ENCODE measurements at places on chromosomes 16 and 17.

DNA sequence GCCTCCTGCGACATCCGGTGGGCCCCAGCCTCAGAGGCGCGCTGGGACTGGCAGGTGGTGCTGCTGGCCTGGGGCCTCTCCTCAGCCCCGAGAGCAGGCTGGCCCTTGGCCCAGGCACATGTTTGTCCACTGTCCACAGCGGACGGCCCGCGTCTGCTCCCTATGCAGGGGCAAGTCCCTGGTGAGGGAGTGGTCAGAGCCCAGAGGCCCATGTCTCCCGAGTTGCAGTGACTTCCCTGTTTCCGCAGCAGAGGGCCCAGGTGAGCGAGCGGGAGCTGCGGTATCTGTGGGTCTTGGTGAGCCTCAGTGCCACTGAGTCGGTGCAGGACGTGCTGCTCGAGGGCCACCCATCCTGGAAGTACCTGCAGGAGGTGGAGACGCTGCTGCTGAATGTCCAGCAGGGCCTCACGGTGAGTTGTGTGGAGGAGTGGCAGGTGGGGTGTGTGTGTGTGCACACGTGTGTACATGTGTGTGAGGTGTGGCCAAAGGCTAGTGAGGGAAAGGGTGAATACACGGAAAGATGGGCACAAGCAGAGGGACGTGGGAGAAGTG is 10.4 kb downstream of the IL34 start:
- no peak overlapping the region for H3K4me3 ChIP-seq
- no peak for DNase-seq
- H3K27ac ChIP-seq, result no peak overlapping the region
- no peaks in the 10 kb centered on the region for H3K36me3 ChIP-seq
- H3K4me1 ChIP-seq, result peaks cover 7% of the 10 kb centered on the region
- no peaks in the 10 kb centered on the region for H3K27me3 ChIP-seq

GRCh38 chr17:76686538-76687297 is 24.0 kb downstream of the MXRA7 start:
- peaks cover 7% of the 10 kb centered on the region for H3K36me3 ChIP-seq
- no peak for DNase-seq
- no peaks in the 10 kb centered on the region for H3K27me3 ChIP-seq

GRCh38 chr16:68617734-68618133 is 27.4 kb upstream of the CDH3 start:
- H3K27ac ChIP-seq, result no peak overlapping the region
- no peaks in the 10 kb centered on the region for H3K4me1 ChIP-seq
- H3K27me3 ChIP-seq, result no peaks in the 10 kb centered on the region
- no peak for DNase-seq
- no peak overlapping the region for H3K4me3 ChIP-seq

GRCh38 chr16:15440852-15441251 is 6.5 kb downstream of the BMERB1 start:
- no peak overlapping the region for H3K4me3 ChIP-seq
- no peak for DNase-seq
- H3K27ac ChIP-seq, result no peak overlapping the region
- peaks cover 4% of the 10 kb centered on the region for H3K27me3 ChIP-seq
- peaks cover 2% of the 10 kb centered on the region for H3K4me1 ChIP-seq

GRCh38 chr17:16283705-16284104 is 66.7 kb downstream of the PIGL start:
- H3K27me3 ChIP-seq, result no peaks in the 10 kb centered on the region
- no peak for DNase-seq
- H3K36me3 ChIP-seq, result peaks cover under 1% of the 10 kb centered on the region
- peaks cover 54% of the 10 kb centered on the region for H3K4me1 ChIP-seq
- no peak overlapping the region for H3K4me3 ChIP-seq

- H3K4me3 ChIP-seq, result no peak overlapping the region
- no peak for DNase-seq
- H3K36me3 ChIP-seq, result no peaks in the 10 kb centered on the region
- H3K27ac ChIP-seq, result no peak overlapping the region
These were observed 21.3 kb downstream of the B9D1 start for GRCh38 chr17:19341211-19341631.

DNA sequence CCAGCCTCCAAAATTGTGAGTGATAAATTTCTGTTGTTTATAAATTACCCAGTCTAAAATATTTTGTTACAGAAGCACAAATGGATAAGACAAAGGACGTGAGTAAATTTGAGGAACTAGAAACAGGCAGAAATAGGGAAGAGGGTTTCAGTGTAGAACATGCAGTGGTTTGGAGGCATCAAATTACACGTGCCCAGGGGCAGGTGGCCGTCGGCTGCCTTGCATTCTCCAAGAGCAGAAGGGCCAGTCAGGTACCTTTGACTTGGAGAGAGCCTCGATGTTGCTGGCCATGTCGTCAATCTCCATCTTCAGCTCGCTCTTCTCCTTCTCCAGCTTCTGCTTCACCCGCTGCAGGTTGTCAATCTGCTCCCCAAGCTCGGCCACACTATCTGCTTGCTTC is 54.3 kb downstream of the MYH13 start:
- no peaks in the 10 kb centered on the region for H3K36me3 ChIP-seq
- no peak overlapping the region for H3K4me3 ChIP-seq
- H3K27ac ChIP-seq, result no peak overlapping the region
- no peak for DNase-seq
- H3K4me1 ChIP-seq, result peaks cover 7% of the 10 kb centered on the region

DNA sequence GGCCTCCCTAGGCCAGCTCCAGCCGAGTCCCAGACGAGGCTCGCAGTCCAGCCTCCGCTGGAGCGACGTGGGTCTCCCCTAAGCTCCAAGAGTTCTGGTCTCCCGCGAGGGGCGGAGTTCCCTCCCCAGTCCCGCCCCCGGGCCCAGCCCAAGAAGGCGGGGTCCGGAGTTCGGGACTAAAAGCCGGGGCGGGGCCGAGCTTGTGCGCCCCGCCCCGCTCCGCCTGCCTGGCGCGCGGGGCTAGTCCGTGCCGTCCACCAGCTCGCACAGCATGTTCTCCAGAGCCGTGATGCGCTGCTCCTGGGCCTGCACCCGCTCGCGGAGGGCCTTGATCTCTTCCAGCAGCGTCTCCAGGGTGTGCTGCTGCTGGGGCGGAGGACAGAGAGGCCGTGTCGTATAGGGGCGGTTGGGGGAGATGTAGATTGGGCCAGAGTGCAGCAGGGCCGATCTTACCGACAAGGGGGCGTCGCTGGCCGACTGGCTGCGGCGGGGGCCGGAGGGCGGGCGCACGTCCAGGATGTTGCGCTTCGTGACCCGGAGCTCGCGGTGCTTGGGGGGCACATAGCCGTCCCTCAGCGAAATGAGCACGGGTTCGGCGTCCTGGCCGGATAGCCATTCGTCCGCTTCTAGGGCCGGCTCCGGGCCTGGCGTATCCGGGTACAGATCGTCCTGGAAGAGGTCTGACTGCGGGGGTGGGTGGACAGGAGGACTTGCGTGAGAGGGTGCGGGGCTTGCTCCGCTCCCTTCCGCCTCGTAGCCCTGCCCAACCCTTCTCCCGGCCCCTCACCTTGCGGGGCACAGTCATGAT is 7.0 kb downstream of the CORO6 start:
- H3K27me3 ChIP-seq, result no peaks in the 10 kb centered on the region
- peak overlapping the region; percentile 89 for H3K4me3 ChIP-seq
- peaks cover 39% of the 10 kb centered on the region for H3K4me1 ChIP-seq
- H3K36me3 ChIP-seq, result peaks cover 2% of the 10 kb centered on the region
- peak; percentile 84 for DNase-seq

DNA sequence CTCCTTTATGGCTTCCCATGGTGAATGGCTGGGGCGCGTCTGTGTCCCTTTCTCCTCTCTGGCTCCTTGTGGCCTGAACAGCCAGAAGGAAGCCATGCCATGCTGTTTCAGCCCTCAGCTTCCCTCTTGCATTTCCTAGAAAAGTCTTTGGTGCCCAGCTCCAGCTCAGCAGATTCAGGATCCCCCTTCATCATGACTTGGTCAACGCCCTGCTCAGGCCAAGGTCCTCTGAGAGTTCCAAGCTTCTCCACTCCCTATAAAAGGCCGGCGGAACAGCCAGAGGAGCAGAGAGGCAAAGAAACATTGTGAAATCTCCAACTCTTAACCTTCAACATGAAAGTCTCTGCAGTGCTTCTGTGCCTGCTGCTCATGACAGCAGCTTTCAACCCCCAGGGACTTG is at the start of gene CCL13:
CCL13 (plus strand) TSS at position 287 of the 400 bp plus-strand sequence; CDS start at position 334, 47 bp downstream.
- H3K4me3 ChIP-seq, result no peak within 1 kb of the TSS
- no peak for DNase-seq
- no peaks in the 10 kb centered on the region for H3K4me1 ChIP-seq

- no peaks in the 10 kb centered on the region for H3K36me3 ChIP-seq
- no peak overlapping the region for H3K27ac ChIP-seq
- peaks cover 54% of the 10 kb centered on the region for H3K27me3 ChIP-seq
- no peak overlapping the region for H3K4me3 ChIP-seq
These were observed 68.7 kb downstream of the AIPL1 start for GRCh38 chr17:6366221-6366666.

DNA sequence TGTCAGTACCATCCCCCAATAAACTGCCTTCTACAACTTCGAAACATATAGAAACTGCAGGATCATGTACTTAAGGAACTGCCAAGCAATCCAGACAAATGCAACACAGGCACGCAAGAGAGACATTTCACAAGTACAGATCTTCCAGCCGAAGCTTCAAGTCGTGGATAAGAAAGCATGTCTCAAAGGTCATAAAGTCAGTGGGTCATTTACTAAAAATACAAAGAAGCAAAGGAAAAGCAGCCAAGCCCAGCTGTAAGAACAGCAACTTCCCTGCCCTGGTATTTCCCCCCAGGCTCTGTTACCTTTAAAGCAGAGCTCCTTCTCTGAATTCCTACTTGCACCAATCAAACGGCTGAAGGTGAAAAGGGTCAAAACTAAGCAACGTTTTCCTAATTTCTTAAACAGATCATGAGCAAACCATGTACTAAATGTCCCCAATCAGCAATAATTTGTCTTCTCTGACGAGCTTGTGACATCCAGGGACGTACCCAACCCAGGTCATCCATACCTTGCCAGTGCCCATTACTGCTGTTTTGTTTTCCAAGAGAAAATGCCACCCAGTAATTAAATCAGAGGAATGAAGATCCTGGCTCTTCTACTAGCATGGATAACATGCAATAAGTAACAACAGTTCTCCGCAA is 1.7 kb downstream of the AKTIP start:
- H3K27ac ChIP-seq, result peak overlapping the region; percentile 73
- no peak for DNase-seq
- peaks cover 28% of the 10 kb centered on the region for H3K36me3 ChIP-seq
- peaks cover 42% of the 10 kb centered on the region for H3K4me1 ChIP-seq
- peak overlapping the region; percentile 90 for H3K4me3 ChIP-seq
- no peaks in the 10 kb centered on the region for H3K27me3 ChIP-seq

GRCh38 chr17:9350080-9350479 is 225.5 kb downstream of the STX8 start:
- H3K27me3 ChIP-seq, result no peaks in the 10 kb centered on the region
- H3K36me3 ChIP-seq, result peaks cover 3% of the 10 kb centered on the region
- no peak overlapping the region for H3K27ac ChIP-seq
- H3K4me3 ChIP-seq, result no peak overlapping the region
- no peak for DNase-seq

GRCh38 chr17:14201021-14201987 is 35.4 kb downstream of the CDRT15 start:
- DNase-seq, result peak; percentile 41
- H3K36me3 ChIP-seq, result peaks cover 8% of the 10 kb centered on the region
- peak overlapping the region; percentile 74 for H3K27ac ChIP-seq

DNA sequence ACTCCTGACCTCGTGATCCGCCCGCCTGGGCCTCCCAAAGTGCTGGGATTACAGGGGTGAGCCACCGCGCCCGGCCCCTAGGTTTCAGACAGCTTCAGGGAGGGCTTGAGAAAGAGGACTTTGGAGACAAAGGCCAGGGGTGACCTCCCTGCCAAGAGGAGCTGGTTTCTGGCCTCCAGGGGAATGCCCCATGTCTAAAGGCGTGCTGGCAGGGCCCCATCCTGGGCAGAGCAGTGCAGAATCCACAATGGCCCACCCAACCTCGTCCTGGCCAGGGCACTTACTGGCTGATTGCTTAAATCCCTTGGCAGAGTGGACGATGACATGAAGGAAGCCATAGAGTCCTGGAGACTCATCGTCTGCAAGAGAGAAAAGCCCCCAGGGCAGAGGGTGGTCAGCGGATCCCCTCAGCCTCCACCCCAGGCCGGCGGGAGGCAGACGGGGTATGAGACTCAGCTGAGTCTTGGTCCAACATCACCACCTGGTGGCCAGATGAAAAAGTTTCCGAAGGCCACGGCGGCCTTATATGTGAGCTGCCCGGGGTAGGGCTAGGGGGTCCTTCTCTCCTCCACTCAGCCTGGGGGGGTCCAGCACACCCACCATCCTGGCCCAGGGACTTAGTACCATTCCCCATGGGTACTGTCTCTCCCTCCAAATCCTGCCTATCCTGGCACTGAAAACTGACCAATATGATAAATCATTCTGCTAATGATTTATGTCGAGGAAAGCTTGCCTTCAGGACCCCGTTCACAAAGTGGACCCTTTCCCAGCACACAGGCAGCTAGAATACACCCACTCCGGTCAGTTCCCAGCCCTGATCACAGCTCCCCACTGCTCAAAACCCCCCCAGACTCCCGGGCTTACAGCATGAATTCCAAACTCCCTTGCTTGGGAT is 59.1 kb downstream of the TIMM22 start:
- H3K27ac ChIP-seq, result peak overlapping the region; percentile 5
- no peaks in the 10 kb centered on the region for H3K27me3 ChIP-seq
- DNase-seq, result peak; percentile 22

DNA sequence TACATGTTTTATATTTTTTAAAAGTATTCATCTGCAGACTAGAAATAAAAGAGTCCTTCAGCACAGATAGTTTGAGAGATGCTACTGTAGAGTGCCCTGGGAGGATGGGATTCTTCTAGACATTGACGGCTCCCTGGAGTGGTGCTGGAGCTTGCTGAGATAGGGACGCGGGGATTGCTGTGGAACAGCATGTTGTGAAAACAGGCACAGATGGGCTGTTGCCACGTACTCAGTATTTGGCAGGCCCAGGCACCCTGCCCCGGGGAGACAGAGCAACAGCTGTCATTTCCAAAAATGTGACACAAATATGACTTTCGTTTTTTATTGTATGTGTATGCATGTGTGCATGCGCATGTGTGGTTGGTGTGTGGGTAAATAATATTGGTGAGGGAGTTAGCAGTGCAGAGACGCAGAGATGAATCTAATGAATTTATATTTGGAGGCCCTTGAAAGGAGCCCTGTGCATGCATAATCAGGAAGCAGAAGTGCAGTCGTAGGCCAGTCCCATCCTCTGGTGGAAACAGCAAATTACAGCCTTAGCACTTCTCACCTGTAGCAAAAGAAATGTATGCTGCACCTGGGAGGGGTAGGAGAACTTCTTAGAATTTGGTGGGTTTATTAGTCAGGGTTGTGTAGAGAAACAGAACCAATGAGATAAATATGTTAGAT is 6.2 kb upstream of the ABCA8 start:
- H3K4me1 ChIP-seq, result no peaks in the 10 kb centered on the region
- H3K4me3 ChIP-seq, result no peak overlapping the region
- no peak overlapping the region for H3K27ac ChIP-seq
- no peaks in the 10 kb centered on the region for H3K27me3 ChIP-seq

All from effector memory CD8-positive, alpha-beta T cell (primary cell).